ENCODE measurements at places on chromosomes 1 and 21.

DNA sequence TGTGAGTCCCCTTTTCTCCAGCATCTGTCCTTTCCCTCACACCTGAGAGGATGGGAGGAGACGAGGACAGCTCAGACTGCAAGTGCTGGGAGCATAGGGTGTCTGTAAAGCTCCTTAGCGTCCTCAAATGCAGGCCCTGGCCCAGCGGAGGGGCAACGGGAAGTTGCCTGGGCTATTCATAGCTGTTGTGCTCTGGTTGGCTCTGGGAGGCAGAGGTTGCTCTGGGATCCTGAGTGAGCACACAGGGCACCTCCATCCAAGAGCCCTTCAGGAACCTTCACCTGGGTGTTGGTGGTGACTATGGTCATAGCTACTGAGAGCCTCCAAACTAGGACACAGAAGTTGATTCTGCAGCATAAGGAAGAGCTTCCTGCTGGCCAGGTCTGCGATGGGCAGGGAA lies 2.6 kb downstream of the PADI1 start:
- DNase-seq, result no peak

- no peak for DNase-seq
Measured at GRCh38 chr1:215970406-215970805, 403.3 kb downstream of the KCTD3 start.

DNA sequence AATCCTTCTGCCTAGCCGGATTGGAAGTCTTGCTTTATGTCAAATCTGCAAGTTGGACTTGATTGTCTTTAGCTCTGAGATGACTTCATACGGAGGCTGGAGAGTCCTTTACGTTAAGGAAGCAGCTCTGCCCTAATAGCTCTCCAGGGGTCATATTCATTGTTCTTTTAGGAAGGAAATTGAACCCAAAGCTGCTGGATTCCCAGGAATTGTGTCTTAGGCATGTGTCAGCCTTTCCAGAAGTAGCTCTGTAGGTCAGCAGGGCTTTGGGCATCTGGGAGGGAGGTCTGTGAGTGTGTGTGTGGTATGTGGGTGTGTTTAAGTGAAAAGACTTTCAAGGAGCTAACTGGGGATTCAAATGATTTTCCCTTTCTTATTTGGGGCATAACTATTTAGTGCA lies 82.4 kb downstream of the ABCA4 start:
- no peak for DNase-seq

- no peak for DNase-seq
Measured at GRCh38 chr1:2856066-2856390, 54.5 kb upstream of the TTC34 start.

DNA sequence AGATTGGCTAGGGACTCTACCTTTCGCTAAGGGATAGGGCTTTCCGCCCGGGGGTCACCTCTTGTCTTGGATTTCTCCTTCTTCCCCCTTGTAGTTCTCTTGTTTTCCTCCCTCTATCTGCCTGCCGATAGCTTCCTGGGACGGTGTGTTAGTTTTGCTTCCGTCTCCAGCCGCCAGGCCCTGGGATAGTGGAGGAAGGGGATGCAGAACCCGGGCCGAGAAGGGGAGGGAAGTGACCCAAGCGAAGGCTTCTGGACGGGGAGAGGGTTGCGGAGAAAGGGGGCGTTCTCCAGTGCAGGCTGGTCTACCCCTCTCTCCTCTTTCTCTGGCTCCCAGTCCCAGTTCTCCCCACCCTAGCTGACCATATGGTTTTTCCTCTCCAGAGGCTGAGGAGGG lies 871 bp downstream of the TUFT1 start:
- no peak for DNase-seq

Measured in H54 (cell line).